GM10248 (cell line): ENCODE measurements at places on chromosomes 2 and 18.

DNA sequence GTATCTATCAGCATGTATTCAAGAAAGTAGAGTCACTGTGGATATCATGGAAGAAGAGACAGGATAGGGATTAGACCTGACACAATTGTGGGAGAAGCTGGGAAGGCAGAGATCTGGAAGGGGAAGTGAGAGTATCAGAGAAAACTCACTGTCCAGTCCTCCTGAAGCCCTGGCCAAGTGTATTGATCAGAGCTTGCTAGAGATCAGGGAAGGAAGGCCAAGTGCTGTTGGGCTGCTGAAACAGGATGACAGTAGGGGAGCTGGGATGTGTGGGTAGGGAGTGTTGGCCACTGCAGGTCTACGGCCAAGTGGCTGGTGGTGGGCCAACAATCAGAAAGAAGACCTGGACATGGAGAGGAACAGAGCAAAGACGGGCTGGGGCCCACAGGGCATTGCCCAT, 26.3 kb upstream of the TTR start:
- no peak for DNase-seq

- no peak for DNase-seq
Measured at GRCh38 chr2:214311931-214312749, 98.7 kb upstream of the VWC2L start.

- DNase-seq, result no peak
Measured at GRCh38 chr18:77140439-77141109, 8.0 kb upstream of the MBP start.

GRCh38 chr2:98778741-98779483, 48.0 kb upstream of the MGAT4A start:
- no peak for DNase-seq

GRCh38 chr2:219836647-219837177, 209.3 kb downstream of the SLC4A3 start:
- DNase-seq, result no peak

- DNase-seq, result no peak
Measured at GRCh38 chr2:109402980-109403840, 210.6 kb downstream of the SEPTIN10 start.

- no peak for DNase-seq
Measured at GRCh38 chr18:28455971-28456370, 279.0 kb upstream of the CDH2 start.

- peak; percentile 39 for DNase-seq
Measured at GRCh38 chr2:18378020-18378653, 182.3 kb downstream of the RDH14 start.

DNA sequence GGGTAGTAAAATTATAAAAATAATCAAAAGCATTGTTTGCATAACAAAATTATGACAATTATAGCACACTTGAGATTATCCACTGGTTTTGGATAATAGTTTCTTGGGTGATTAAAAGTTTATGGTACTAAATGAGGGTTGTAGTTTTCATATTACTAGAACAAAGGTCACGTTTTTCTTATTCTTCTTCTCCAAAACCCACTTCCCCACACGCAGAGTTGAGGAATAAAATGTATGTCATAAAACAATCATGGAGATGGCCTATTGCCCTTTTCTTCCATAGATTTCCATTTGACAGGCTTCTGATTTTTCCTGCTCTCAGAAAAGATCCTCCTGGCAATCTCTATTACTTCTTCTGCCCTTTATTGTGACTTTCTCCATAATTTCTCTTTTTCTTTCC, 863.9 kb downstream of the ERBB4 start:
- no peak for DNase-seq

DNA sequence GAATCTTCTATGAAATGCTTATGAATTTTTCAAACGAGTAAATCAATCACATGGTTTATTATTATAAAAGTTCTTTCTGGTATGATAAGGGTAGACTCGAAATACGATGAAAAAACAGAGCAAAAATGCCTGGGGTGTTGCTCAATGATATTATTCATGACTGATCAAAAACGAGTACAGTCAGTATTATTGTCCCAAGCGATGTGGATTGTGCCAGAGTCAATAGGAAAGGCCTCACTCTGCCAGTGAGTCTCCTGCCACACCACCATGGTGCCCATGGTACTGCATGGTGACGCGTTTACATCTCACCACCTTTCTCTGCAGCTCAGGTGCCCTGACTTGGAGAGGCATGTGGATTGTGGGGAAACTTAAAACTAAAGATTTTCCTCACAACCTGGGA, 58.5 kb downstream of the KCTD1 start:
- DNase-seq, result no peak

GRCh38 chr2:187168720-187169713, 279.0 kb downstream of the CALCRL start:
- peak; percentile 34 for DNase-seq

DNA sequence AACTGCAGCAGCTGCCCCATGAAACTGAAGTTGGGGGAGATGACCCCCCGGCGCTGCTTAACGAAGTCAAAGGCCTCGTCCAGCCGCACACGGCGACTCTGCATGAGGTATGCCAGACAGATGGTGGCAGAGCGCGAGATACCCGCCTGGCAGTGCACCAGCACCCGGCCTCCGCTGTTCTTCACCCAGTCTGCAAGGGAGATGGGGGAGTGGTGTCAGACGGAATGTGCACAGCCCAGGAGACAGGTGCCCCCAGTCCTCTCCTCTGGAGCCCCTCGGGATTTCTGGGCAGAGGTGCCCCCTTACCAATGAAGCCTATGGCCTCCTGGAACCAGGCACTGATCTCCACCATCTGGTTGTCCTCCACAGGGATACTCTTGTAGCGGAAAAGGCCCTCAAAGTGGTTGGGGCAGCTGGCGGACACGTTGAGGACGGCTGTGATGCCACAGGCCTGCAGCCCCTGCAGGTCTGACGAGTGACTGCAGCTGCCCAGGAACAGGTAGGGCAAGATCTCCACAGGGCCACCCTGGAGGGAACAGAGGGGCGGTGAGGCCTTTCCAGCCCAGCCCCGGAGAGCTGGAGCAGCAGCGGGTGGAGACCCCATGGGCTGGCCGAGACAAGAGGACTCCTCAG, 1.3 kb downstream of the DUSP2 start:
- no peak for DNase-seq

DNA sequence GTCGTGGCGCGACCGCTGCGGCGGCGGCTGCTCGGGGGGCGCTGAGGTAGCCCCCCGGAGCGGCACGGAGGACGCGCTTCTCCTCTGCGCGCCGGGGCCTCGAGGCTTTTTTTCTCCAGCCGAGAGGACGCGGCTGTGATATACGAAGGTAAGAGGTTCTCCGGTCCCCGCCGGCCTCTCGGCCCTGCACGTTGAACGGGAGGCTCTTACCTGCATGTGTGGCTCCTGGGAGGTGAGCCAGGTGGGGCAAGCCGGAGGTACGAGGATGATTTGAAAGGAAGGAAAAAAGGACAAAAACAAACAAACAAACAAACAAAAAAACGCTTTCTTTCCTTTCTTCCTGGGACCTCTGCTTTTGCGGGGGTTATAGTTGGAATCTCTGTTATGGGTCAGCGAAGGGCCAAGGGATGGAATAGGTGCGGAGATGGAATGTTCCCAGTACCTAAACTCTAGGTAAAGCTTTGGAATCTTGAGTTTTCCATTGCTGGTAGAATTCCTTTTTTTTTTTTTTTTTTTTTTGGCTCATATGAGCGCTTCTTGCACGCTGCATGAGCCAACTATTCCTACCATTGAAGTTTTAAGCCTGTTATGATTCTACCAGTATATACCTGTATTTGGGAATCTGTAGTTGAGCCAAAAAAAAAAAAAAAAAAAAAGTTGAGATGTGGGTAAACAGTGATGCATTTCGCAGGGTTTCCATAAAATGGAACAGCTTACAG, 674 bp downstream of the PTPN4 start:
- DNase-seq, result no peak

GRCh38 chr18:58292638-58293037, 248.6 kb downstream of the NEDD4L start:
- DNase-seq, result no peak

- no peak for DNase-seq
Measured at GRCh38 chr2:119694470-119694844, 15.5 kb downstream of the TMEM177 start.

- no peak for DNase-seq
Measured at GRCh38 chr2:118841450-118841827, 6.0 kb downstream of the EN1 start.

GRCh38 chr2:198056836-198057235, 252.4 kb downstream of the PLCL1 start:
- no peak for DNase-seq

- DNase-seq, result peak; percentile 34
Measured at GRCh38 chr2:43576981-43577892, 18.6 kb downstream of the THADA start.

GRCh38 chr18:37361335-37362157, 204.1 kb downstream of the CELF4 start:
- no peak for DNase-seq

DNA sequence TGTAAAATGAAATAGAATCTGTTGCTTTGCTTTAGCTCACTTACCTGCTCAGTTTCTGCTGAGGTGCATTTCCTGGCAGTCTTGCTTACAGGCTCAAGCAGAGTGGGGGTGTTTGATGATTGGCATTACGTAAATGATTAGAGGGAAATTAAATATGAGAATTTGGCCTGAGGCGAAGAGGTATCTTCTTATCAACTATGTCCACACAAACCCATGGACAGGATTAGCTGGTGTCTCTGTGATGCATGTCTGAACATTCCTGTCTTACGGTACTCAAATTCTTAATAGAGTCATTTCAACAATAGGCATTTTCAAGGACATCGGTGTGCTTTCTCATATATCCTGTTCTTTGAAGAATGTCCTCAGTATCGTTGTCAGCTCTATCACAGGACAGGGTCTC, 102.1 kb downstream of the PRPF40A start:
- DNase-seq, result no peak

DNA sequence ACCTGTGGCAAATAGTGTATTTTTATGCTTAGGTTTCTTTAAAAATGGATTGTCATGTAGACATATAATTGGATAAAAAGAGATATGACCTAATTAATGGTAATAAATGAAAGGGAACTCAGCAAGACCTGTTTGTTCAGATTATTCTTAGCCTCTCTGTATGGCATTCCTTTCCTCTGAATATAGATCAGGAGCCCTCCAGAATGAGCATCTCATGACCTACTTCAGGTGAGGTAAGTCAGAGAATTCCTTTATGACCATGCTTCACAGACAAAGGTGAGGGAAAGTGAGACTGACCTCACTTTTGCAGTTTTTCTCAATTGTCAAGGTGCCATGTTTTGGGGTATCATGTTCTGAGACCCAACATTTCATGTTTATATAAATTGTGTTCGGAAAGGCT, 1744.3 kb upstream of the PIK3C3 start:
- DNase-seq, result no peak

GRCh38 chr18:41850781-41851180, 104.3 kb upstream of the PIK3C3 start:
- no peak for DNase-seq

DNA sequence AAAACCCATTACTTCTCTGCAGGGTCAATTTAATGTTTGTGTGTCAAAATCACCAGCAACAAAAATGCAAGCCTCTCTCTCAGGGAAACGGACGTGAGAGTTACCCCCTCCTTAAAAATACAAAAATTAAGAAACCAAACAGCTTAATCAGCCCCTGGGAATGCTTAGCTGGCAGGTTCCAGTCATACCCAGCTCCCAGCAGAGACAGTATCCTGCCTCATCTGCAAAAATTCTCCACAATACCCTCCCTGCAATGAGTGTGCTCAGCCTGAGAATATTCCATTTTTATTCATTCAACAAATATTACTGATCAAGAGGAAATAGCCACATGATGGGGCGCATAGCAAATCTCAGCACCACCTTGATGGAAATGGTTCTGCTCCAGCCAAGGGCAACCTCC, 36.3 kb downstream of the ST8SIA5 start:
- no peak for DNase-seq

- no peak for DNase-seq
Measured at GRCh38 chr2:28582595-28582994, 86.7 kb downstream of the PLB1 start.

- no peak for DNase-seq
Measured at GRCh38 chr18:11658019-11658418, 31.0 kb upstream of the GNAL start.

DNA sequence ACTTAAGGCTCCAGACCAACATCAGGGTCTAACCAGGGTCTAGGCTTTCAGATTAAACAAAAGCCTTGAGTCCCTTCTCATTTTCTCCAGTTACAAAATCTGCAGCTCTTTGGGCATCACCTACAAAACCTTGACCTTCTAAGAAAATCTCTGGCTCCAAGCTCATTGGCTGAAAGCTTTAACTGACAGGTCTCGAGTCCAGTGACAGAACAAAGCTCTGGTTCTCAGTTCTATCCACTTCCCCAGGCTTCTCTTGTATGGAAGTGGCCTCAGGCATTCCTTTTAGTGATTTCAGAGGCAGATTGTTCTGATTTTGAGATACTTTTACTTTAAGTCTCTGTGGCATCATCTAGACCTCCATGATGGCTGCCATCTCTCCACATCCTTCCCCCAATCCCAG, 11.3 kb downstream of the SIX2 start:
- no peak for DNase-seq

- DNase-seq, result no peak
Measured at GRCh38 chr18:74518456-74519295, 15.6 kb upstream of the CNDP1 start.
